ENCODE measurements at places on chromosomes 7 and 10.

GRCh38 chr10:79331226-79331625, 16.0 kb upstream of the PPIF start:
- DNase-seq = peak; percentile 64

DNA sequence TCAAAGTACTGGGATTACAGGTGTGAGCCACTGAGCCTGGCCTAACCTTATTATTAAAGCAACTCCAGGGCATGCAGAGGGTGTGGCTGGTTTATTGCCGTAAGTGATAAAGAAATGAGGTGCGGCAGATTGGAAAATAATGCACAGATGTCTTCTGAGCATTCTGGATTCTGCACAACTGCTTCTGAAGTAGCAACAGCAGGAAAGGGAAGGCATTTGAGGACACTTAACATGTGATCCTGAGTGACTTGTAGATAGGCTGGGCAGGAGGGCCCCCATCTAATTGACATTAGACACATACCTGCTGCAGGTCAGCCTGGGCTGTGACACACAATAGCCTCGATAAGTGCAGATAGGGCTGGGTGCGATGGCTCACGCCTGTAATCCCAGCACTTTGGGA, 5.6 kb downstream of the RHBDD2 start:
- DNase-seq = no peak

- DNase-seq = no peak
Measured at GRCh38 chr10:60757420-60757895, 20.8 kb upstream of the CDK1 start.

- DNase-seq = peak; percentile 54
Measured at GRCh38 chr7:41503438-41503837, 199.5 kb downstream of the INHBA start.

GRCh38 chr7:121330053-121330833, 1.4 kb downstream of the WNT16 start:
- peak; percentile 40 for DNase-seq

DNA sequence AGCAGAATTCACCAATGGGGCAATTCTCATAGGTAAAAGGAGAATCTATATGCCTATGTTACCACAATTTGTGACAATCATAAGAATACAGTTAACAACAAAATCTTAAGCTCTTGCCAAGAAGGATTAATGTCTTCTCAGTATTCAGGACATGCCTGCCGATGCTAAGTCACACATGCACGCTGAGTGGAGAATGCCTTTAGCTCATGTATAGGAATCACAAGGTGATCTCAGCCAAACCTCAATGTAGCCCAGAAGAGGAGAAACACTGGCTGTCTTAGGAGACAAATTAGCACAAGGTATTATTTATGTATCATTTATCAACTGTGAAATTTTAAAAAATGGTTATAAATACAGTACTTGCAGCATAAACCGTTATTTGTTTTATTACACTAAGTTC, 2.7 kb downstream of the HTR7 start:
- no peak for DNase-seq

DNA sequence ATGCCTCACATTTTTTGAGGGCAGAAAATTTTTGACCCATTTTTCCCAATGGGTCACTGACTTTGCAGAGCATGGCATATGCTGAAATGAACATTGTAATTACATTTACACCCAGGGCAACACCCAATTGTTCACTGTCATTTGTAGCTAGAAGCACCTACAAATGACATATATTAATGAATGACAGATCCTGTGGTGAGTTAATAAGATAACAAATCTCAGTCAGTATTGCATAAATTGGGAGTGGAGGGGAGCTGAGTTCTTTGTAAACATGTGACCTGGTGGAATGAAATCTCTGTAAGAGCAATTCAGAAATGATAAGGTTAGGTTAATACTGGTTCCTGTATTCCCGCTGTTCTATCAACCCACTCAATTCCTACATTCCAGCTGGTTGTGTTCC, 255.1 kb upstream of the LRRN3 start:
- DNase-seq = no peak

- no peak for DNase-seq
Measured at GRCh38 chr10:59878289-59878688, 28.1 kb downstream of the CCDC6 start.

DNA sequence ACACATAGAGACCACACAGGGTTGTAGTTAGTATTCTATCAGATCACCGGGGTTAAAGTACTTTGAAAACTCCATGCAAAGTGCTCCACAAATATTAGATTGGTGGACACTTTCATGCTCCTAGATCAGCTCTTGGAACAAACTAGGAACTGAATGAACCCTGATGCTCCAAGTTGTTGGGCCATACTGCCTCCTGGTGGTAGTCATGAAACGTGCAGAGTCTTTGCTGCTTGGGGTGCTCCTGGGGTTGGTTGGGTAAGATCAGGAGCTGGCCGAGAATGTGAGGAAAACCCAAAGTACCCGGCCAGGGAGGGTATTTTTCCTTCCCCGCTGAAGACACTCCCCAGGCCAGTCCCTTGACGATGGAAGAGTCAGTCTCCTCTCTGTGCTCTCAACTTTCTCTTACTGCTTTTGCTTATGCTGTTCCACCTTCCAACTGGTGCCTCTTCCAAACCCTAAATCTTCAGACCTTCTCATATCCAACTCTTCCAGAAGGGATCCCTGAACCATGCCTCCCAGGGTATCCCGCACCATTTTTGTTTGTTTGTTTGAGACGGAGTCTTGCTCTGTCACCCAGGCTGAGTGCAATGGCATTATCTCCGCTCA, 918 bp upstream of the RPEL1 start:
- peak; percentile 81 for DNase-seq

DNA sequence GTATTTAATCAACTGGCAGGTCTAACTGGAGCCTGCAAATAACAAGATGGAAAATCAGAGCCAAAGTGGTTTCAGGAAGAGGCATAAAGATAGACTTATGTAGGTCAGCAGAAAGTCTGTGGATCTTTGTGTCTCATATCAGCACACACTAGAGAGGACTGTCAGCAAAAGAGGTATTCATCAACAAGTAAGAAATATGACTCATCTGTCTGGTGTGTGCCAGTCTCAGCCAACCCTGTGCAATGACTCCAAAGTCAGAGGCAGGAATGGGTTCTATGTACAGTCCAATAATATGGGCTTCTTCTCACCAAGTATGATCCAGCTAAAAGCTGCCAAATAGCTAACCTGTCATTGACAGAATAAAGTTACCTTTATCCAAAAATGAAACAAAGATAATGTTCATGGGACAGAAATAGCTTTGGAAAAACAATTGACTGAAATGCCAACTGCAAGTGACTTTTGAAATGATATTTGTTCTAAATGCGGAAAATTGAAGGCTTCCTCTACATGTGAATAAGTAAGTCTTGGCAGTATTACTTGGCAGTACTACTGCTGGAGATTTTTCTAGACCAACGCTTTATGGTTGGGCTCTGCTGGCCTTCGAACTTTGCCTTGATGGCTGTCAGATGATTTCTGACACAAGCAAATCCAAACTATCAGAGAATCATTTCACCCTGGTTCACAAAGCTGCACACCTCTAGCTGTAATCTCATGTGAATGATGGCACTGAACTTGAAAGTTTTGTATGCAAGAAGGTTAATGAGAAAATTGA, 272.3 kb upstream of the SEMA3C start:
- DNase-seq = peak; percentile 63

DNA sequence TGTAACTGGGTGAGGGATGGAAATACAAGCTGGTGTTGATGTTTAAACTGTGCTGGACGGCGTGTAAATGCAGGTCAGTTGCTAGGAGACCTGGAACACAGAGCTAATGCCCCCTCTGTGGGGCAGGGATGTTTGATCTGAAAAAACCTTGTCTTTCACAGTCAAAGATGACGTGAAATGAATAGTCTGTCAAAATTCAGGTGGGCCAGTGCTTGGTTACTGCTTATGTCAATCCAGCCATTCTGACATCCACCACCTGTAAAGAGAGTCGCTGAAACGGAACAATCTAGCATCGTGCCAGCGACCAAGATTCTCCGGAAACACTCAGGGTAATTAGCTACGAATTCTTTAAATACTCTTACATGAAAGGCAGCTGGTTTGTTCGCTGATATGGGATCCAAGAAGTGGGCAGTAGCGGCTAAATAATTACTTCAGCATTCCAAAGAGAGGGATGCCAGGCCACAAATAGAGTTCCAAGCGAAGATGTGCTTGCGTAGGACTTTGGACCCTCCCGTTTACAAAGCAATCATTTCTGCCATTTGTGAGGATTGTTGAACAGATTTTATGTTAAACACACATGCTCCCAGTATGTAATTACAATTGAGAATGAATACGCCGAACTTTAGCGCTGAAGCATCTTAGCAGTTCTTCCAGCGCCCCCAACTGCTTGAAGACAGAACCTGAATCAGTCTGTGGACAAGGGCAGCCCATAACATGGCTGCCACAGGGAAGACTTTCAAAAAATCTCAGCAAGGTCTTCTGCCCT, 7.3 kb upstream of the ASB4 start:
- DNase-seq = peak; percentile 43

GRCh38 chr10:43409385-43410109, 561 bp upstream of the HNRNPF start:
- peak; percentile 52 for DNase-seq

DNA sequence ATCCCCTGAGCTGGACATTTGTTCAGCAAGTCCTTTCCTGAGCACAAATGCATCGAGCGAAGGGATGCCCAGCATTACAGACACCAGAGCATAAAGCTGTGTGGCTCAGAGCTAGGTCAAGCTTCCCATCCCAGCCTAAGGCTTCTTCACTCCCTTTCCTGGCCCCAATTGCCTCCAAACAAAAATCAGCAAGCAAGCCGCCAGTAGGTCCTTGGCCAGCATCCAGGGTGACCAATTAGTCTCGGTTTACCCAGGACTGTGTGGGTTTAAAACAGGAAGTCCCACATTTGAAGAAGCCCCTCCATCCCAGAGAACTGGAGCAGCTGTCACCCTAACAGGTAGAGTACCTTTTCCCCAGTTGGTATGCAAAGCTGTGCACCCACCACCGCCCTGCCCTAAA, 51.2 kb downstream of the PRKAG2 start:
- no peak for DNase-seq

- no peak for DNase-seq
Measured at GRCh38 chr10:119478111-119478802, 64.3 kb downstream of the RGS10 start.

DNA sequence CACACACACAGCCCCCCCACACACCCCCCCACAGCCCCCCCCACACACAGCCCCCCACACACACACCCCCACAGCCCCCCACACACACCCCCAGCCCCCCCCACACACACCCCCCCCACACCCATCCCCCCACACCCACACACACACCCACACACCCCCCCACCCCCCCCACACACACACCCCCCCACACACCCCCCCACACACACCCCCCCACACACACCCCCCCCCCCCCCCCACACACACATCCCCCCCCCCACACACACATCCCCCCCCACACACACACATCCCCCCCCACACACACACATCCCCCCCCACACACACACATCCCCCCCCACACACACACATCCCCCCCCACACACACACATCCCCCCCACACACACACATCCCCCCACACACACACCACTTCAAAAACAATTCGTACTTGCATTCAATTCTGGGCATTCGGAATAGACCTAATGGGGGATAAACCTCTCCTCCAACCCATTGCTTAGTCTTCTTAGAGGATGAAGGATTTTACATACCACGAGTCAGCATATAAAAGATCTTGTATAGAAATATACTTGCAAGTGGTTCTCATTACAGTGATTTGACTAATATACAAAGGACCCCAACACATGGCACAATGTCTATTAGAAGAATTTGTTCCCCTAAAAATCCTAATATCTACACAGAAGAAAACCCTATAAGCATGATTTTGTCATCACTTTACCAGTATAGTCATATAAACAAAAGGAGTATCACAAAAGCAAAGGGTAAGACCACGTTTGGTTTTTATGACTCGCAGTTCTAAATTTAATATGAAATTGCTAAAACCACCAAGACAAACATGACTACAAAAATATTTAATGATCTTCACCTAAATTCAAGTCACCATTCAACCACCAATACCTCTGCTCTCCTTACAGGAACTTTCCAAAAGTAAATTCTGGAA, 80.9 kb downstream of the DIP2C start:
- peak; percentile 30 for DNase-seq

DNA sequence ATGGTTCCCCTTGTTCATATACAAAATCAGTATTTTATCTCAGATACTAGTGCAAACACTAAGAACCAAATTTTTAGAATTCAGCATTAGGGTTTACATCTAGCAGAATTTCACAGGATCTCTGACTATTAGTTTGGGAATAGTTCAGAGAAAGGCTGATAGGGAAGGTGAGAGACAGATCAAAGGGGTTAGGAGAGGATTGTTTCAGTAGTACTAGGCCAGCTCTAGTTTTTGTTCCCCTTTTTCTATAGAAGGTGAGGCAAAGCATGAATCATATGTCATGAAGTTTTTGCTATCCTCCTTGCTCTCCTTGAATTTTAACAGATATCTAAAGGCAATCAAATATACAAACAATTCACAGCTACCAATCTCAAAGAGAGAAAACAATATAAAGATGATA, 26.1 kb upstream of the CTNNA3 start:
- DNase-seq = no peak

DNA sequence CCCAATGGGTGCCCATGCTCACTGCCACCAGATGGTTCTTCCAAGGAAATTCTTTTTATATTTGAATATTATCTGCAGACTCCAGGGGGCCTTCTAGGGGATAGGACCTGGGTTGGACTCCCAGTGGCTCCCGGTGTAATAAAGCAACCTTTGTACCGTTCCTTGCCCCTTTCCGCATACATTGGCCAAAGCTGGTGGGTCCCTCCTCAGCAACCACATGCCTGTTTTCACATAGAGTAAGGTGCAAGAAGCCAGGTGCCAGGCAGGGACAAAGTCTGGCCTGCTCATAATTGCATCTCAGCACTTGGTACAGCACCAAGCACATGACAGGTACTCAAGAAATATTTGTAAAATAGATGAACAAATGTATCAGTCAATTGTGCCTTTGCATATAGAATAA, 46.4 kb upstream of the PPP1R3C start:
- DNase-seq = no peak

- DNase-seq = no peak
Measured at GRCh38 chr10:119461380-119461779, 81.1 kb downstream of the RGS10 start.

DNA sequence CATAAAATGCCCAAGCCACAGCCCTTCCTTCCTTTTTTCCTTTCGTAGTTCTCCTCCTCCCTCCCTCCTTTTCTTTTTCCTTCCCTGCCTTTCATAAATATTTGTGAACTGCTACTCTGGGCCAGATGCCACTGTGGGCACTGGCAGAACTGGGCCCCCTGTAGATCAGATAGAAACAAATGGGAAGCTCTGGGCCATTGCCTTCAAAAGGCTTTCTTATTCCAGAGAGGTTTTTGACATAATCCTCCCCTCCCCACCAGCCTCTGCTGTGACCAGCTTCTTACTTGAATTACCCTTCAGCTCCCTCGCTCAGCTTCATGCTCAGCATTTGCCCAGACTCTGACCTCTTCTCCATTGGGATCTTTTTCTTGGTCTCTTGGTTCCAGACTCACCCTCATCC, 886.8 kb downstream of the LRMDA start:
- DNase-seq = no peak

- peak; percentile 70 for DNase-seq
Measured at GRCh38 chr7:17939606-17940301, 540 bp downstream of the SNX13 start.

GRCh38 chr7:128108129-128108528, 76.9 kb upstream of the LRRC4 start:
- no peak for DNase-seq
